Memory B cell (primary cell): ENCODE measurements at places on chromosomes 4 and X.

- DNase-seq = no peak
These were observed 177.3 kb upstream of the NOCT start for GRCh38 chr4:138838251-138838650.

- no peak for DNase-seq
These were observed 38.1 kb downstream of the DIAPH2 start for GRCh38 chrX:96722781-96723180.

- peak; percentile 15 for DNase-seq
These were observed 554 bp downstream of the DCTD start for GRCh38 chr4:182916483-182917181.

DNA sequence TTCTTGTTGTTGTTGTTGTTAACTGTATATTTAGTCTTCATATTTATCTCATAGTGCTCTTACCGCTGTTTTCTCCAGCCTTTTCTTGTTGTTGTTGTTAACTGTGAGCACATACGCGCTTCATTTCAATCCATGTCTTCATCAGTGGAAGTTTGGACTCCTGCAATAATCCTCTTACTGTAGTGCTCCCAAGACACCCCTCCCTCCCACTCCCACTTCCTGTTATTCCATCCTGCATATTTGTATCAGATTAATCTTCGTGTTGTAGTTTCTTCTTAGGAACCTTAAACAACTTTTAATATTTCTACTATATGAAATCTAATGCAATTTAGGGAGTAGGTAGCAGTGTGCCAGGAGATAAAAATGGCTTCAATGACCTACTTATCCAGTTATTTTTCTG lies 674.8 kb downstream of the RAPGEF2 start:
- DNase-seq = no peak

- DNase-seq = no peak
These were observed 161.2 kb downstream of the GLRA2 start for GRCh38 chrX:14690553-14690952.

DNA sequence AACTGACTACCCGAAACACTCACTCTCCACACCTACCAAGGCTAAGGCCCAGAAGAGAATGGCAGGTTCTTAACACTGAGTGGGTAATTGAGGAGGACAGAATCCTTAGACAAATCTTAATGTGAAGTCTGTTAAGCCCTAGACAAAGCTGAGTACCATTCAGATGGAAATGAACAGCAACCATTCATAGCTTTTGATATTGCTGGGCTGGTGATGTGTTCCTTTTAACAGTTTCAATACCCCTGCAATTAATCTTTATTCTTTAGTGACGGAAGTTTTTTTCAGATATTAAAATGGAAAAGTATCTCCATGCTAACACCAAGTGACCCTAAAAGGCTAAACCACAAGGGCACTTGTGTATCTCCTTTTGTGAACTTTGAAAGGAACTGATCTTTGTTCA lies 334.9 kb downstream of the OPHN1 start:
- DNase-seq = no peak

DNA sequence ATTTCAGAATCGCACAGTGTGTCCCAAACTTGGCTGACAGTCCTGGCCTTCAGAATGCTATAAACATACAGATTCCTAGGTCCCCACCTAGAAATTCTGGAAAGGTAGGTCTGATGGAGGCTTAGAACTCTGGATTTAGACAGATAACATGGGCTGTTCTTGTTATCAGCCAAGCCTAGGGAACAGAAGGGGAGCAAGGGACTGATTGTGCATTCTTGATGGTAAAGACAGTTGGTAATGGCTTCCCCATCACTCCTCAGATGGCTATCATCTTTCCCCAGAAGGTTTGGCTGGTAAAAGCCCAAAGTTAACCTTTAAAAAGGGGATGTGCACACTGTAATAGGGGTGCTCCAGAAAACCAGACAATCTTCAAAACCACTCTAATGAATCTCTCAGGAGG lies 35.7 kb downstream of the DIPK2B start:
- no peak for DNase-seq

DNA sequence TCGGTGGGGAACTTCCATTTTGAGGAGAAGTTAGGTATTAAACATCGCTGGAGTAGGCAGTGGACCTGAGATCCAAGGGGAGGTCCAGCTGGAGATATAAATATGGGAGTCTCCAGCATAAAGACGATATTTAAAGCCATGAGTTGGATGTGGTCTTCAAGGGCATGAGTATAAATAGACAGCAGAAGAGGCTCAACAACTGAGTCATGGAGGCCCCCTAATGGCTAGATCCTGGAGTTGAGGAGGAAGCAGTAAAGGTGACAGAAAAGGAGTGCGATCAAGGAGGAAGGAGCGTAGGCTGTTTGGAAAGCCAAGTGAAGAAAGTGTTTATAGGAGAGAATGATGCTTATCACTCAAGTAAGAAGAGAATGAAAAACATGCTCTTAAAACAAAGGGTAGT lies 18.1 kb upstream of the APBB2 start:
- DNase-seq = no peak

DNA sequence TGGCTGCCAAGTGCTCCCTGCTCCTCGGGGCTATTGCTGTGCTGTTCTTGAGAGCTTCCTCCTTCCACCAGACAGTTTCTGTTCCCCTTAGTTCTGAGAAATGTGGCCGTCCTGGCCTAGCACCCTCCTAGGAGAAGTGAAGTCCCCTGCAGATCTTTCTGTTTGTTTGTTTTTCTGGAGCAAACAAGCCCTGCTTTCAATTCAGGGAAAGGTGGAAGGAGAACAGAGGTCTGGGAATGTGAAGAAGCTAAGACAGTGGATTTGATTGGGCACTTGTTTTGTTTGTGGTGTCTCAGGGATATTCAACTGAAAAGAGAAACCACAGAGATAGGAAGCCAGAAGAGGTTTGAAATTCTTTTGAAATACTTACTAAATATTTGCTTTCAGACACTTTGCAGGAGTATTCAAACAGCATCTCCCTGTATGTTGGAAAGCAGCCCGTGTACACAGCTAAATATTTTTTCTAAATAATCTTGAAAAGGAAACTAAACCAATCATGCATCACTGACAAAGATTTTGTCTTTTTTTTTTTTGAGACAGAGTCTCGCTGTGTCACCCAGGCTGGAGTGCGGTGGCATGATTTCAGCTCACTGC lies 36.5 kb upstream of the PPM1K start:
- peak; percentile 56 for DNase-seq

- DNase-seq = no peak
These were observed 1071.5 kb downstream of the PCDH7 start for GRCh38 chr4:31791666-31792065.

- no peak for DNase-seq
These were observed 28.2 kb downstream of the SEL1L3 start for GRCh38 chr4:25834411-25835107.

GRCh38 chr4:159145992-159146330 lies 43.1 kb downstream of the RAPGEF2 start:
- no peak for DNase-seq

DNA sequence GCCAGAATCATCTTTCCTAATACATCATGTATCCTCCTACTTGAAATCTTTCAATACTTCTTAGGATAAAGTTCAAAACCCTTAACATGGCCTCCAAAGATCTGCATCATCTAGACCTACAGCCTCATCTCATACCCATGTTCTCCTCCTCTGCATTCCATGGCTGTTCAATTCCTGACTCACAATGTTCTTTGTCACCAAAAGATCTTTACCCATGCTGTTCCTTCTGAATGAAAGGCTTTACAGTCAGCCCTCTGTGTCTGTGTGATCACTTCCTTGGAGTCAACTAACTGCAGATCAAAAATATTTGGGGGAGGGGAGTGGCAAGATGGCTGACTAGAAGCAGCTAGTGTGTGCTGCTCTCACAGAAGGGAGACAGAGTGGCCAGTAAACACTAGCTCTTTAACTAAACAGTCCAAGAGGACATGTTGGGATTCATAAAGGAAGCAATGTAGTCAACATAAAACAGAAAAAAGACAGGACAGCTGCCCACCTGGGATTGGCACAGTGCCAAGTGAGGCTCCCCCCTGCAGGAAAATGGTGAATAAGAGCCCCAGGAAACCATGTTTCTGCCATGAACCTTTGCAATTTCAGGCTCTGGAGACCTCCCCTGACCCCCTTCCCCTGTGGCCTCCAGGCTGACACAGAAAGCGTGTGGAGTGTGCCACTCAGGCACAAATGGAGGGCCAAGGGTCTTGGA lies 31.9 kb downstream of the CBR4 start:
- DNase-seq = no peak

DNA sequence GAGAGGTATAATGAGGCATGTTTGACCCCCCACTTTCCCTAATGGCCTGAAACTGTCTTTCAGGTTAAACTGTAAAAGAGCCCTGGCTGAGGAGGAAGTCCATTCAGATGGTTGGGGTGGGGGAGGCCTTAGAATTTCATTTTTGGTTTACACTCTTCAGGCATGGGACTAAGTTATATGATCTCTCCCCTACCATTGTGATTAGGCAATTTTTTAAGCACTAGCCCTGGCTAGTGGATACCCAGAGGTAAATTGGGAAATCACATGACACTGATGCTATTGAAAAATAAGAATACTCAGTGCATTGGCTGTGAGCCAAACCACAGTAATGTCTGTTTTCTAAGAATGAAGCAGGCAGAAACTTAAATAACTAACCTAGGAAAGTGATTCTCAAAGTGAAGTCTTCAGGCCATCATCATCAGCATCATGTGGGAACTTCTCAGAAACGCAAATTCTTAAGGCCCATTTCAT lies 149.7 kb downstream of the RRAGB start:
- DNase-seq = no peak

- DNase-seq = no peak
These were observed 1269.5 kb downstream of the RAPGEF2 start for GRCh38 chr4:160372390-160372789.

- DNase-seq = no peak
These were observed 103.4 kb downstream of the PDGFRA start for GRCh38 chr4:54332542-54332941.

DNA sequence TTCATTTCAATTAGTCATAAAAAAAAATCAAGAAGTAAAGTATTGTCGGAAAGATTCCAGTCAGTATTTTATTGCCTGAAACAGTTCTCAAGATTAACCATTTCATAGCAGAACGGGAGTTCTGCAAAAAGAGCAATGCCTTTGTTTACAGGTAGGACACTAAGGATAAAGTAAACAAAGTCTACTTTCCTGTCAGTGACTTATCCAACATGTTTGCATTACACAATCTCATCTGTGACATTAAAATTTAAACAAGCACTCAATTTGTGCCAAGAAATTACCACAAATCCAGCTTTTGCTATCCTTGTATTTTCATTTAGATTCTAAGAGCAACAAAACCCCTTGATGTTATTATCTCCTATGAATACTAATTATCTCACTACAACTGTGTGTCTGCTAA lies 306.5 kb upstream of the LDB2 start:
- no peak for DNase-seq

- DNase-seq = no peak
These were observed 208.1 kb downstream of the PDGFC start for GRCh38 chr4:156763511-156763910.
